Stimulated activated CD4-positive, alpha-beta T cell treated with anti-CD3 and anti-CD28 coated beads, Interleukin-12 subunit alpha, Interleukin-12 subunit beta, amount 100 ng/mL, for 24 hours (primary cell): ENCODE measurements at places on chromosomes 11 and 22.
A peak's percentile ranks its signal among the peaks of the same experiment; 100 is the strongest.

DNA sequence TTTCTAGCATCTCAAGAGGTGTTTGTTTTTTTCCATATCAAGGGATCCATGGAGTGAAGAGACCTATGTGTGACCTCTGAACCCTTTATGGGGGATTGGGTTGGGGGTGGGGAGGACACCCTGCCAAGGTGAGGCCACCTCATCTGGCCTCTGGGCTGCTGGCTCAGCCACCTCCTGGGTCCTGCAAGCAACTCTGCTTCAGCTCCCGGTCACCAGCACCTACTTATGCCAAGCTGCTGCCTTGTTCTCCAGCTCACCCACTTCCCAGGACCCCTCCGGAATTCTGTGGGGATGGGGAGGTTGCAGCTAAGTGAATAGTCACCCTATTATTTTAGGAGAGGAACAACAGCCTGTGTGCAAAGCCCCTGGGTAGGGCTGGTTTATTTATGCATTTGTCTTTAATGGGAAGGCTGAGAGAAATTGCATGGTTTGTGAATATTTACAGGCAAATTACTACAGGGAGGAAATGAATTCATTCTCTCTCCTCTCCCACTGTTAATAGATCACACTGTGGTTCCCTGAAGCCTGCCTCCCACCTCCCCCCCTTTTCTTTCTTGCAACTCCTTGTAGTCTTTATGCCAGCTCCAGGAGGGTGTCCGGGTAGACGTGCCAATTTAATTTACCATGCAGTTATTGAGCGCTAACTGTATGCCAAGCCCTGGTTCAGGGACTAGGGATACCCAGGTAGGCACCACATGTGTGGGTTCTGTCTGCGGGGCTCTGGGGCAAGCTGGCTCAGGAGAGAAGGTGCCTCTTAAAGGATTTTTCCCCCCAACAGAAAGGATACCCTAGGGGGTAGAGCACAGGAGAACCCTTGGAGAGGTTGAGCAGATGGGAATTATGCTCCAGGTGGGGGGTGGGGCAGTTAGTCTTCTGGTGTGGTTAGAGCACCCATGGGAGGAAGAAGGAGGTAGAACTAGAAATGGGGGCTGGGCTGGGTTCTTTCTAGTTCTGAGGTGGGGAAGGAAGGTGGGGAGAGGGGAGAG lies 50.7 kb downstream of the TSPAN18 start:
- no peak for DNase-seq

- no peak for DNase-seq
Observed at GRCh38 chr11:5242933-5243815, 6.5 kb downstream of the HBG1 start.

- DNase-seq: peak; percentile 66
Observed at GRCh38 chr22:22848364-22848866, 39.2 kb upstream of the IGLL5 start.

DNA sequence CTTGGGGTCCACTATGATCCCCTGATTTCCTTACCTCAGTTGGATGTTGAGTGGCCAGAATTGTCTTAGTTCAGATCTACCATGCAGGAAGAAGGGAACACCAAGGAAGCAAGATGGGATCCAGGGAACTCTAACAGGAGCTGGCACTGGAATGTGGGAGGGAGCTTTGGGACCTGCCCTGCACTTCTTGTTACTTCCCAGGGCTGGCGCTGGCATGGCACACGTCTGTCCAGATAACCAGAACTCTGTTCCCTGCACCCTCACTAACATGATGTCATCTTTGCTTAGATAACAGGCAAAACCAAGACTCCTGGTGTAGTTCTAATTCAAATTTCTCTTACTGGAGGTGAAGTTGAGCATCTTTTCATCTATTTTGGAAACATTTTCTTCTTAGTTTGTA lies 550.0 kb downstream of the MN1 start:
- DNase-seq: no peak
